AG08395 (cell line): ENCODE measurements at places on chromosomes 13 and 19.

DNA sequence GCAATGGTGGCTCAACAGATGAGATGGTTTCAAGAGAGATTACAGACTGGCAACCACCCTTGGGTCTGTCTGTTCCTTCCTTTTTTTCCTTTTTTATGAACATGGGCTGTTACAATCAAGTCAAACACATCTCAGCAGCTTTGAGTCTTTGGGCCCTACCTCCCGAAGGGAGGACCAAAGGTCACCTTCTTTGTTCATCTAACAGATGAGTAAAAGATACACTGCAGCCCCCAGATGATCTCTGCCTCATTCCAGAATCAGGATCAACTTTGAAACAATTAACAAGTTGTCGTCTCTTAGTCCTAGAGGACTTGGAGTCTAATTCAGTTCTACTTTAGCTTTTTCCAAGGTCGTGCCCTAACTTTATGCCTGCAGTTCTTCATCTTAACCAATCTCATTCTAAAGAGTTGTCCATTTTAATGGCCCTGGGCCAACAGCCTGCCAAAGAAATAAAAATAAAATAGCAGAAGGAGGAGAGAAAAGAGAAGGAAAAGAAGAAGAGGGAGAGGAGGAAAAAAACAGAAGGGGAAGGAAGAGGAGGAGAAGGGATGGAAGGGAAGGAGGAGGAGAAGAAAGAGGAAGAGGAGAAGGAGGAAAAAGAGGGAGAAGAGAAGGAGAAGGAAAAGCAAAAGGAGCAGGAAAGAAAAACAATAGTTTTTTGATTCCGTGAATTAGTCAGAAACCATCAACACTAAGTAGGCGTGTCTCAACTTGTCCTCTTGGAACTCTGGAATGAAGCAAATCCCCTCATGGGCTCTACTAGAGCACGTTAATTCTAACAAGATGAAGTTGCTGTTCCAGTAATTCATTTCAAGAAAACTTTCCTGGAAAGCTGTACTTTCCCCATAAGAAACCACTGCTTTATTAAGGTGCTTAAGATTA, 281.2 kb downstream of the FOXO1 start:
- no peak for DNase-seq

DNA sequence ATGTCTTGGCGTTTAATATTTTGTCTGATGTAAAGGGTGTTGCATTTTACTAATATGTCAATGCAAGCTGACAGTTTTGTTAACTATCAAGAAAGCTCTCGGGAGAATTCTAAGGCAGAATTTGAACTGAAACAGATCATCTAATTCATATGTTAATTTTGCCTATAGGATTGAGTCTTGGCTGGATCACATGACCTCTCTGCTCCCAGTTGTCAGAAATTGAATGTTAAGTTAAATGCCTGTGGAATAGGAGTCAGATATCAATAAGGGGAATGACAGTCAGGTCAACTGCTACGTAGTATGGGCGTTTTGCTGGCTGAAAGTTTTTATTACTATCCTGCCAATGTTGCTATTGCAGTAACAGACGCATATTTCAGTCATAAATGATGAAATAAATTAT, 358.5 kb downstream of the MYO16 start:
- DNase-seq: no peak

- DNase-seq: peak; percentile 58
Measured at GRCh38 chr13:80131204-80131603, 209.7 kb downstream of the SPRY2 start.

- DNase-seq: no peak
Measured at GRCh38 chr13:42361701-42362100, 89.7 kb downstream of the AKAP11 start.

GRCh38 chr19:40416918-40417642, 3.9 kb upstream of the PRX start:
- DNase-seq: peak; percentile 38

GRCh38 chr19:9799162-9799561, 19.7 kb downstream of the FBXL12 start:
- DNase-seq: no peak

DNA sequence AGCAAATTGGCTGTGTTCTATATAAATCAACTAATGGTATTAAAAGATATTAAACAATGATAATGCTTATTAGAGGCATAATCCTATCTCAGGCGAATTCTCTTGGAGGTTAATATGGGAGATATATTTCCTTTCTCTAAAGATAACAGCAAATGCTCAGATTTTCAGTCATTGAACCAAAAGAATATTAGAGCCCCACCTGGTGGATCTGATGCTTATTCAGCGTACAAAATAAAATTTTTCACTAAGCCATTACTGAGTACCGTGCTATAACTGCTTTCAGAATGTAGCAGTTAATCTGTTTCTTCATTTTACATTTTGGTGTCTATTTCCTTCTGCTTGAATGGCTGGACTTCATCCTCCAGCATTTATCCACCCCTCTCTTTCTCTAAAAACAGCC, 143.3 kb upstream of the IPO5 start:
- DNase-seq: no peak

DNA sequence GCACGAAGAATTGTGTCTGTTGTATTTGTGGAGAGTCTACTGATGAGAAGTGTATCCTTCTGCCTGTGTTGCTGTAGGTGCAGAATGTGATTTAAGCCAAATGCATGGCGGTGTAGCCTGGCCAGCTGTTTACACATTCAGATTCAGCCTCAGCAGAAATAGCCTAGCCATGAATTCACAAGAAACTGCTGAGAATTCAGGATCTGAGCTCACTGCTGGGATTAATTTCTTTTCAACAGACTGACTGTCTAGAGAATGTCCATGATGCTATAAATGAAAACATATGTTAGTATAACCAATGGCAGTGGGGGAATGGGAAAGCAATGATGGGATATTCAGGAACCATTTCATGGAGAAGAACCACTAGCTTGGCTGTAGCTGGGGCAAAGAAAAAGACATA, 77.4 kb upstream of the RNF113B start:
- DNase-seq: peak; percentile 66

DNA sequence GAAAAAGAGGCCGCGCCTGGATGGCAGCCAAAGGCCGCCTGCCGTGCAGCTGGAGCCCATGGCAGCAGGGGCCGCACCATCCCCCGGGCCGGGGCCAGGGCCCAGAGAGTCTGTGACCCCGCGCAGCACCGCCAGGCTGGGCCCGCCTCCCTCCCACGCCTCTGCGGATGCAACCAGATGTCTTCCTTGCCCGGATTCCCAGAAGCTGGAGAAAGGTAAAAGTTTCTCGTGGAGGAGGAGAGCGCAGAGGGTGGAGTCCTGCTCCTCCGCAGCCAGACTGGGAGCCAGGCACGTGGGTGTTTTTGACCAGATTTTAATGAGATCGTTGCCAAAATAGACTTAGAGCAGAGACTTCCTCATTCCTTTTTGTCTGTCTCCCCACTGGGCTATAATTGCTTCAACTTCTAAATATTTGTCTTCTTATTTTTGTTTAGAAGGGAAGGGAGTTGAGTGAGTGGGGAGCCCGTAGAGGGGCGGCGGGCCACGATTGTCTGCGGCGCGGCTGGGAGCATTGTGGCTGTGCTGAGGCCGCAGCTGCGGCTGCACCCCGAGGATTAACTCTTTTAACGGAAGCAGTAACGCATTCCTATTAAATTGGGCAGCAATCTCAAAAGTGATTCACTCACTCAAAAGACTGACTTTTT, 22.8 kb upstream of the NDUFS7 start:
- peak; percentile 83 for DNase-seq

- no peak for DNase-seq
Measured at GRCh38 chr13:28889086-28889732, 69.1 kb downstream of the MTUS2 start.

- DNase-seq: no peak
Measured at GRCh38 chr13:94548821-94549231, 47.1 kb downstream of the TGDS start.

DNA sequence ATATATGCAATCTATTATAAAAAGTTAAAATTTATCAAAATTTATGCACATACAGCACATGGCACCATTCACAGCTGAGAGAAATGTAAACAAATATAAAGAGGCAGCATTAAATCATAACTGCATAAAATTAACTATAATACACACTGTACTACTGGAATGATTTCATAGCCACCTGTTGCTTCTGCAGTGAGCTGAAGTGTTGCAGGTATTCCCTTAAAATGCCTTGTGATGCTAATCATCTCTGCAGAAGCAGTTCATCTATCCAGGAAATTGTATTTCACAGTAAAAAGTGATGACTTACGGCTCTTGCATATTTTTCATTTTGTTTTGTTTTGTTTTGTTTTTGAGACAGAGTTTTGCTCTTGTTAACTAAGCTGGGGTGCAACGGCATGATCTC, 82.1 kb downstream of the STOML3 start:
- no peak for DNase-seq

DNA sequence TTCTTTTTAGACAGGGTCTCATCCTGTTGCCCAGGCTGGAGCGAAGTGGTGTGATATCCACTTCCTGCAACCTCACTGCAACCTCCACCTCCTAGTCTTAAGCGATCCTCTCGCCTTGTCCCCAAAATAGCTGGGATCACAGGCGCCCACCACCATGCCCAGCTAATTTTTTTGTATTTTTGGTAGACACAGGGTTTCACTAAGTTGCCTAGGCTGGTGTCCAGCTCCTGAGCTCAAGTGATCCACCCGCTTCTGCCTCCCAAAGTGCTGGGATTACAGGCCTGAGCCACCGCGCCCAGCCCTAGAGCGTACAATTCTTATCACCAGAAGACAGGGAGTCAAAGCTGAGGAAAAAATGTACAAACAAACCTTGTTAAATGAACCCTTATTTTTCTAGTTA, 4.5 kb upstream of the ELOF1 start:
- no peak for DNase-seq

DNA sequence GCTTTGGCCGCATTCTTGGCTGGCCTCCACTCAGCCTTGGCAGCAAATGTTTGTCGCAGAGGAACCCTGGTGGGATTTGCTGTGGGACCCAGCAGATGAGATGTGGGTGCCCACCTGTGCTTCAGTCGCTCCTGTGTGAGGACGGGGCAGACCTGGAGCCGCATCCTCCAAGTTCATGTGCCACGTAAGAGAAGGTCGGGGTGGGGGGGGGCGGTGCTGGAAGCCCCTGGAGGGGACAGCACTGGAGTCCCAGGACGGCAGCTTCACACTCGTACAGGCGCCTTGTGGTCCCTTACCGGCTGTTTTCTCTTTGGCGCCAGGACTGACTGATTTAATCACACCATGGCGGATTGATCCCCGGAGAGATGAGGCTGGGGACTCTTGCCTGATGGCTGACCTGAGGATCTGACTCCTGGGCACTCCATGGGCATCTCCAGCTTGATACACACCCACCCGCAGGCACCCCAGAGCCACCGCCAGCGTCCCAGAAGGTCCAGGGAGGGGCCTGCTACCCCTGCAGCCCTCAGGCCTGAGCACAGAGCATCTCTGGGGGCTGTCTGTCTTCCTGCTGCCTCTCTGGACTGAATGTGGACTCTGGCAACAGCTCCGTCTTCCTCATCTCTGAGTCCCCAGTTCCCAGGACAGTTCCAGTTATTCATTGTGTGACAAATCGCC, 10.0 kb upstream of the GRTP1 start:
- no peak for DNase-seq

- peak; percentile 15 for DNase-seq
Measured at GRCh38 chr13:23510979-23511735, 59.1 kb upstream of the TNFRSF19 start.

DNA sequence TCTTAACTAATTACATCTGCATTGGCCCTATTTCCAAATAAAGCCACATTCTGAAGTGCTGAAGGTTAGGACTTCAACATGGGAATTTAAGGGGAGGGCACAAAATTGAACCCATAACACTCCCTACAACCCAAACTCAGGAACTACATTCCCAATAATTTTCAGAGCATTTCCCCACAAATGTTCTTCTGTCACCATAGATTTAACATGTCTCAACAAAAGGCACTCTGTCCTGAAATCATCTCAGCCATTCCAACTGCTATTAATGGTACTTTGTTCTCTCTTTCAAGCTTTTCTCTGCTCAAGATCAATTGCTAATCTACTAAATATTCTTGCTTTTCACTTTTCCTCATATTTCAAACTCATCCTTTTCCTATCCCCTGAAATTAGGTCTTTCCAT, 74.0 kb upstream of the SOX1 start:
- no peak for DNase-seq

DNA sequence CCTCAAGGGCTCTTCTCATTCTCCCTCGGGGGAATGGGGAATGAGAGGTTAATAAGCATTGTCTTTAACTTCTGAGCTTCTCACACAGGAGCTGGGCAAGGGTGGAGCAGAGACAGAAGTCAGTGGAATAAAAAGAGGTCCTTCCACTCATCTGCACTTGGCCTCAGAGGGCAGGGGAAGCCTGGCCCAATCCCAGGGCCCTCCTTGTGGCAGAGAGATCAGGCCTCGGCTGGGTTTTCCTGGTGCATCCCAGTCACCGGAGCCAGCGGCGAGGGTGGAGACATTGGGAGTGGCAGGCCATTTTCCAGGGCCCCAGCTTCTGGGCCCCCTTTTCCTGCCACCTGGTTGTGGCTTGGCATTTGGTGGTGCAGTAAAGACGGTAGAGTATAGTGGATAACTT, 10.6 kb downstream of the CALM3 start:
- DNase-seq: no peak

DNA sequence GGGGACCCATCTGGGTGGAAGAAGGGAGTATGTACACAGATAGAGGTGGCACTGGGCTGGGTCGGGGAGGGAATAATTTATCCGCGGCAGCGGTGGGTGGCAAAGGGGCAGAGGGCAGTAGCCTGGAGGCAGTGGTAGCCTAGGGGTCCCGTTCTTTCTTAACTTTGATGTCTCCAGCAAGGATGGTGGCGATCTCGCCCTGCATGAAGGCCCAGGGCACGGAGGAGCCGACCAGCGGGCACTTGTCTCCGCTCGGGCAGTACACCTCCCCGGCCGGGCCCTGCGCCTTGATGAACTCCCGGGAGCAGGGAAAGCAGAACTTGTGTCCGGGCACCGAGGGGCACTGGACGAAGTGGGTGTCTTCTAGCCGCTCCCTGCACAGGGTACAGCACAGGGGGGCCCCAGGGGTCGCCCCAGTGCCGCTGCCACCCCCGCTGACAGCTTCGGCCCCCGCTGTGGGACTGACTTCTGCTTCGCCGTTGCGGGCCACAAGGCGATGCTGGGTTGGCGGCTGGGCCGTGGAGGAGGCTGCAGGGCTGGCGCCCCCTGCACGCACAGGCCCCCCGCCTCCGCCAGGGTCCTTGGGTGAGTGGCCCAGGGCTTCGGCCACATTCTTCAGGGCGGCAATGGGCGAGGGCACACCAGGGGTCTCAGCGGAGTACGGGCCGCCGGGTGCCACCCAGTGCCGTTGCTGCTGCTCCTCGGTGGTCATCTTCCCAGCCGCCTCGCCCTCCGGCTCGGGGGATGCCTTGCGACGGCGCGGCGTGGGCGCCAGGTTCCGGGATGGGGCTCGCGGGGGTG, 1.9 kb downstream of the IRF2BP1 start:
- DNase-seq: no peak

- no peak for DNase-seq
Measured at GRCh38 chr19:28631961-28632360, 581.0 kb downstream of the UQCRFS1 start.

DNA sequence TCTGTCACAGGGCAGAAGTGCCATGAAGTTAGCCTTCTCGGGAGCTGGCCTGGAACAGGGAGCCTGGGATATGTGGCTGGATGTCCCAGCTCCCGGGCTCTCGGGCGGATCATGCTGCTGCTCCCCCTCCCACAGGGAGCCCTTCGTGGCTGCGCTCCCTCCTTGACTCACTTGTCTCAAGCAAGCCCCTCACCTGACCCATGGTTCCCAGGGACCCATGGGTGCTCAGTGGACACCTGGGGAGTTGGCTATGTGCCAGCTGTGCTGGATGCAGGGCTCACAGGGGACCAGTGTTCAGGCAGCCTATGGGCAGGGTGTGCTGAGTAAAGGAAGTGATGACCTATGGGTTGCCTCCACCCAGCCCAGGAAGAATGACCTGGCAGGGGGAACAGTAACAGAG, 213.1 kb upstream of the SGCG start:
- no peak for DNase-seq

GRCh38 chr13:28918030-28918429, 97.9 kb downstream of the MTUS2 start:
- DNase-seq: no peak
